8988T (cell line): ENCODE measurements at places on chromosomes 3 and 15.

DNA sequence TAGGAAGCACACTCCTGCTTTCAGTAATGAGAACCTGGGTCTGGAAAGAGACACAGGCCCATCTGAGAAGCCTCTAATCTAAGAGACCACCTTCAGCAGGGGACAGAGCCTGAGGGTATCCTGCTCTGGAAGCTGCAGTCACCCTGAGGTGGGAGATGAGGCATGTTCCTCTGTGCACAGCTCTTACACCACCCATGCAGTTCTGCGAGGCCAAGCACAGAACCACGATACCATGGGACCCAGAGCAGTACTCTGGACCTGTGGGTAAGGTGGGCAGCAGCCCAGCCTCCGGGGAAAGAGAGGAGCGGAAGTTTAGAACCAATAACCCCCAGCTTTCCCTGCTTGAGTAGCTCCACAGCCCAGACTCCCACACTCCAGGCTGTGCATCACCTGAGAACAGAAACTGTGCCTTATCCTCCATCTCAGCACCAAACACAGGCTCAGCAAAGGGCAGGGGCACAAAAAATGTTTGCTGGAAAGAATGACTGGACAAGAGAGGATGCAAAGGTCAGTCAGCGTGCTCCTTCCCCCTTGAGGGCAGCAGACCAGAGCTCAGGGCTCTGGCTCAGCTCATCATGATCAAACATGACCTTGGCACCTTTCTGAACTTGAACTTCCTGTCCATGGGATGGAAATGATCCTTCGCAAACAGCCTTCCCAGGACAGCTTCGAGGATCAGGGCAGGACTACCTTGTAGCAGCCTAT lies 43.1 kb downstream of the RBPMS2 start:
- no peak for DNase-seq

DNA sequence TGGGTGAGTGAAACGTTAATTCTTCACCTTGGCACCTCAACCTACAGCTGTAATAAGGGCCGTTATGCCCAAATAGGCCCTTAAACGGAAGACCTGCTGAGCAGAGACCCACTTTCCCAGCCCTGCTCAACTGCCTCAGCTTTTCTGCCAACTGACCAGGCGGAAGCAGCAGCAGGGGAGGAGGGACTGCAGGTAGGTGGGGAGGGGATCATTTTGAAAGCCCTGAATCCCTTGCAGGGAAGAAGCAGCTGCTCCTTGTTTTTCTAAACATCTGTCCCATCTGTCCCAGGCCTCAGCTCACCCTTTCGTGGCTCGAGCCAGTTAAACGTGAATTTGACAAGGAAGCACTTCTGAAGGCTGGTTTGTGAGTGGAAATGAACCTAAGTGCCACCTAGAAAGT lies 978 bp upstream of the CMC1 start:
- no peak for DNase-seq

- no peak for DNase-seq
Observed at GRCh38 chr15:94032571-94032970, 198.8 kb upstream of the MCTP2 start.

- DNase-seq = no peak
Observed at GRCh38 chr3:162760789-162761188, 1264.2 kb downstream of the OTOL1 start.

DNA sequence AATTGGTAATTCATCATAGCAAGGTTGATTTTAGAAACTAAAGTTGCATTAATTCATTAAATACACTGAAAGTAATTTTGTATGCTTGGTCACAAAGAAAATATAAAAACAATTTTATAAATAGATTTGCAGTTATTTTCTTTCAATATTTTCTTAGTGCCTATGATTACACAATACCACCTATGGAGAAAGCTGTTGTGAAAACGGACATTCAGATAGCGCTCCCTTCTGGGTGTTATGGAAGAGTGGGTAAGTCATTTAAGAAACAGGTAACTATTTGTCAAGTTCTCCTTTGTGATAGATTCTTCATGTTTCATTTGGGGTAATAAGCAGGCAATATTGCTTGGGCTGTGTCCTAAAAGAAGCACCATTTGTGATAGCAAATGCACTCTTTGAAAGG lies 3.0 kb downstream of the DUT start:
- DNase-seq = no peak

GRCh38 chr3:170247875-170248274 lies 25.7 kb downstream of the PRKCI start:
- no peak for DNase-seq

DNA sequence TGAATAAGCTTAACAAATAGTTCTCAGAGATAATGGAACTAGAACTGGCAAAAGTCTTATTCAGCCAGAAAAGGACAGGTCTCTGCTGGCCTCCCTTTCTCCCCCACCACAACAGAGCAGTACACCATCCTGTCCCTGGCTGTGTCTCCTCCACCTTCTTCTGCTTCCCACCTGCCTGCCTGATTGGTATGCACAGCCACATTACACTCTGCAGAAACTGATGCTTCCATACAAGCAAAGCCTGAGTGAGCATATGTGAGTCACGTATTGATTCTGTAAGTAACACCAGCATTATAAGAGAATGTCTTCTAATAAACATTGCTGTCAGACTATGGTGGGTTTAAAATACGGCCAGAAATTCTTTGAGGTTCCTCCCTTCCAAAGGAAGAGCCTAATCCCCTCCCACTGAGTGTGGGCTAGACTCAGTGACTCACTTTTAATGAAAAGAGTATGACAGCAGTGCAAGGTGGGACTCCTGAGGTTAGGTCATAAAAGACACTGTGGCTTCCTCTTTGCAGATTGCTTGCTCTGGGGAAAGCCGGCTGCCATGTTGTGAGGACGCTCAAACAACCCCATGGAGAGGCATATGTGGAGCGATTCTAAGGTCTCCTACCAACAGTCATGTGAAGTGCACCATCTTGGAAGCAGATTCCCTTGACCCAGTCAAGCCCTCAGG lies 44.4 kb downstream of the ANXA2 start:
- DNase-seq = no peak

- DNase-seq = no peak
Observed at GRCh38 chr3:64861684-64862083, 173.9 kb upstream of the ADAMTS9 start.
